PC-9 (cell line): ENCODE measurements at places on chromosomes 5 and 9. TPM values are rescaled to one million over a fixed set of nuclear protein-coding genes. Genes with fewer than 3 reads are reported as not detected.

Gene CEP78
- total RNA-seq, result 37.8 and 38.3 TPM in 2 replicates

DNA sequence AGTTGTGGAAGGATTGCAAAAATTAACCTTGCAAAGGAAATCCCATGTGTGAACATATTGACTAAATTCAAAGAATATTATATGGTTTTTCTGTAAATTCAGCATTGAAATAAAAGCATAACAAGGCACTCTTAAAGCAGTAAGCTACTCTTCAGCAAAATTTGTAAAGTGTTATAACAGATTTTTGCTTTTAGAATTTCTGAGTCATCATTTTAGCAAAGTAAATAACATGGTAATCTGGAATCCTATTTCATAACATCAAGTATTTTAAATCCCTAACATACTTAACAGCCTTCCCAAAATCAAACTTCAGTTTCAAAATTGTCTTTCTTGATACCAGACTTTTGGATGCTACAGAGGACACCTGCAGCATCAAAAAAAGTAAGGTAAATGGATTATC, 436.0 kb upstream of the CDH9 start:
- no peak for DNase-seq

DNA sequence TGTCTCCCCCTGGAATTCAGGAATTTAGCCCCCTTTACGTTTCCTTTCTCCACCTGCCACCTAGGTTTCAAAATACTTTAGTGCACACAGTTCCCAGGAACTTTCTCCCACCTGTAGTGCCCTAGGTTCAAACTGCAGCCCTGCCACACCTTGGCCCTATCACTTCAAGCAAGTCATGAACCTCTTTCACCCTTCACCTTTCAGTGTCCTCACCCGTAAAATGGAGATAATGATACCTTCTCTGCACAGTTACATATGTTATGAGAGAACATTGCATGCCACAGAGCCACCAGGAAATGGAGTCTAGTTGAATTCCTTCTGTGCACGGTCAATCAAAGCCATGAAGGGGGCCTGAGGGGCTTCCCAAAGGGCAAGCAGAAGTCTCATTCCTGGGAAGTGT, 9.8 kb upstream of the EEIG1 start:
- no peak for DNase-seq

Gene CYSRT1
- 9.0 and 15.2 TPM in 2 replicates for total RNA-seq

- no peak for DNase-seq
Observed at GRCh38 chr9:6758498-6759184, 868 bp downstream of the KDM4C start.

Gene CTXN3
- total RNA-seq, result not detected in 2 replicates

Gene LCN15
- not detected in 2 replicates for total RNA-seq

DNA sequence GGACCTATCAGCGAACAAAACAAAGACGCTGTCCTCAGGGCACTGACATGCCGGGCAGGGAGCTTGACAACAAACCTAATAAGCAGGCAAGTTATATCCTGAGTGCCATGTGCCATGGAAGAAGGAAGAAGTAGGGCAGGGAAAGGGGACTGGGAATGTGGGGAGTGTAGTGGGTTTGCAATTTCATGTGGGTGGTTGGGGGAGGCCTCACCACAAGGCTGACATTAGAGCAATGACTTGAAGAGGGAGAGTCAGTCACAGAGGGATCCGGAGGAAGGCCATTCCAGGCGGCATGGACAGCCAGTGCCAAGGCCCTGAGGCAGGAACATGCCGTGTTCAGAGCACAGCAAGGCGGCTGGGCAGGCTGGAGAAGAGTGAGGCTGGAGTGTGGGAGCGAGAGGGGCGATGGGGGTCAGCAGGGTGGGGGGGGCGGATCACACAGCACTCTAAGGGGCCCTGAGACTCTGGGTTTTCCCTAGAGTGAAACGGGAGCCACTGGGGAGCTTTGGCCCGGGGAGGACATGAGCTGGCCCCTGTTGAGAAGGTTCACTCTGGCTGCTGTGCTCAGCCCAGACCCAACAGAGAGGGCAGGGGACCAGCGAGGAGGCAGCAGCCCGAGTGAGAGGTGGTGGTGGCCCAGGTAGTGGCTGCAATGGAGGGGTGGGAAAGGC, 86.3 kb downstream of the STK10 start:
- no peak for DNase-seq

- DNase-seq, result no peak
Observed at GRCh38 chr9:111691672-111692329, 30.4 kb downstream of the GNG10 start.

GRCh38 chr9:78714576-78714975, 417.7 kb downstream of the PSAT1 start:
- DNase-seq, result no peak

Gene PDGFRB
- 0.08 TPM in 1 of 2 replicates, not detected in the other for total RNA-seq

Gene LRRC70
- total RNA-seq, result 0.98 and 1.1 TPM in 2 replicates

DNA sequence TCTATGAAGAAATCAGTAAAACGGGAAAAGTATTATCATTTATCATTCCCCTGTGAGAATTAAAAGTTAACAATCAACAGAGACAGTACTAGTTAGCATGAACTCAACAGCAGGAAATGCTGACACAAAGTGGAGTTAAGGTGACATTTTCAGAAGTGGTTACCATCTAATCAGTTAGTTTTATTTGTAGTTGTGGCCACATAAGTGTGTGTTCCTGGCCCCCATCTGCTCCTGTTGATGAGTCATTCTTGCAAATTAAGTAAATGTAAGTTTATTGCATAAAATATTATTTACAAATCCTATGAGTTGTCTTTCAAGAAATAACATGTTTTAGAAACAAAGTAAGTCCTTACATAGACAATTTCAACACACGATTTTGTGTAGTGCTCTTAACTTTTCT, 8.9 kb upstream of the BNC2 start:
- no peak for DNase-seq

DNA sequence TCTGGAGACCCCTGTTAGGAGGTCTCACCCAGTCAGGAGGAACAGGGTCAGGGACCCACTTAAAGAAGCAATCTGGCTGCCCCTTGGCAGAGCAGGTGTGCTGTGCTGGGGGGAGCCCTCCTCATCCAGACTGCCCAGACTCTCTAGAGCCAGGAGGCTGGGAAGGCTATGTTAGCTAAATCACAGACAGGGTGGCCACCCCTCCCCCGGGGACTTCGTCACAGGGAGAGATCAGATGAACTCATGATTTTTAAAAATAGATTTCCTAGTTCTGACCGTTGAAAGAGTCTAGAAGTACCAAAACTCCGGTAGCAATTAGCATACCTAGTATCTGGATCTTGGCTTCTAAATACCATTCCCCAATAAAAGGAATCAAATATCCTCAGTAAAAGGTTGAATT, 35.0 kb upstream of the FOXB2 start:
- no peak for DNase-seq

DNA sequence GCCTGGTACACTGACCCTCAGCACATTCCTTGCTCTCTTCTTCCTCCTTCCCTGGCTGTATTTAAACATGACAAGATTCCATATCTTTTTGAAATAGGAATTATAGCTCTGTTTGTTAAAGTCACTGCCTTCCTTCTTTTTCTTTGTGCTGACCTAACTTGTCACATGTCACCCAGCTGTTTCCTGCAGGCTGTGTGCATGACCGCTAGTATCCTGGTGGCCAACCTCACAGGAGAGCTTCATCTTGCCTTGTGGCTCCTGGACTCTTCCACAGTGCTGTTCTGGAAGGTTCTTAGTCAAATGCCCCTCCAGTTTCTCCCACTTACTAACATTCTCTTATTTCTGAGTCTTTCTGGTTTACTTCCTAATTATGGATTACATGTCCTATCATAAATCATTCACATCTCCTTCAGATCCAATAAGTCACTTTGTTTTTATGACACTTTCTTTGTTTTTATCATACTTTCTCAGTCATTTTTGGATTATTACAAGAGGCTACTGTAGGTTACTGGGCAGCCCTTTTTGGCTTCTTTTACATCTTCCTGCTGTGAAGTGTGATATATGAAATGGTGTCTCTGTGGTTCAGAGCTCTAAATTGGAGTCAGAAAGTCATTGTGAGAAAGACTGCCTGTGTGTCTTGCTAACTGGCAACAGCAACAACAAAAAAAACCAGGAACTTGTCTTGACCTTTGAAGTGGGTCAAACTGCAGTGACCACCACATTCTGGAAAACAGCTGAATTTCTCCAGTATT, 463.6 kb upstream of the DAP start:
- DNase-seq, result no peak

GRCh38 chr9:3900673-3901318, 375.0 kb upstream of the RFX3 start:
- no peak for DNase-seq

Gene SRA1
- 30.5 and 36.1 TPM in 2 replicates for total RNA-seq

GRCh38 chr9:136565086-136565714, 19.4 kb upstream of the NOTCH1 start:
- DNase-seq, result no peak

- no peak for DNase-seq
Observed at GRCh38 chr9:20478786-20479185, 143.5 kb downstream of the MLLT3 start.

Gene SUB1
- 314 and 328 TPM in 2 replicates for total RNA-seq

DNA sequence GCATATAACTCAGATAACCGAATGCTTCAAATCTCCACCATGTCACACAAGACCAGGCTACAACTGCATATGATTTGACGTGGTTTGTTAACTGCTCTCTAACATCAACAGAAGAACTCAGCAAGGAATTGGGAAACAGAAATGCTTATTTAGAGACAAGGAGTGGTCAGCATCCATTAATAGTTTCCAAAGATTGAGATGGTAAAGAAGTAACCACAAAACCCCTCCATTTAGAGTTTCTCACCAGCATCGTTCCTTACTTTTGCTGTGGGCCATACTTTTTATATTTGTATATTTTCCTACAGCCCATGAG, 25.2 kb downstream of the DPYSL3 start:
- DNase-seq, result no peak

DNA sequence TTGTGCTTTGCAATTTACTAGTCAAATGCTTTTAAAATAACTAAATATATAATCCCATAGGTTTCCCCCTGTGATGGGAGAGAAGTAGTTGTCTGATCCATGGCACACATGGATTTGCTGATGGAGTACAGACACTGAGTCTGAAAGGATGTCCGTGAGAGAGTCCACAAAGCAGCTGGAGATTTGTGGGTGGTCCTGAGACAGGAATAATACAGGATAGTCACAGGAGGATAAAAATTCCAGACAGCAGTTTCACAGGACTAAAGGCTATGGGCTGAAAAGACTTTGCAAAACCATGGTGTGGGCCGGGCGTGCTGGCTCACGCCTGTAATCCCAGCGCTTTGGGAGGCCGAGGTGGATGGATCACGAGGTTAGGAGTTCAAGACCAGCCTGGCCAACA, 58.7 kb upstream of the ZFR start:
- no peak for DNase-seq

- DNase-seq, result no peak
Observed at GRCh38 chr9:76877961-76878360, 28.0 kb downstream of the PRUNE2 start.

DNA sequence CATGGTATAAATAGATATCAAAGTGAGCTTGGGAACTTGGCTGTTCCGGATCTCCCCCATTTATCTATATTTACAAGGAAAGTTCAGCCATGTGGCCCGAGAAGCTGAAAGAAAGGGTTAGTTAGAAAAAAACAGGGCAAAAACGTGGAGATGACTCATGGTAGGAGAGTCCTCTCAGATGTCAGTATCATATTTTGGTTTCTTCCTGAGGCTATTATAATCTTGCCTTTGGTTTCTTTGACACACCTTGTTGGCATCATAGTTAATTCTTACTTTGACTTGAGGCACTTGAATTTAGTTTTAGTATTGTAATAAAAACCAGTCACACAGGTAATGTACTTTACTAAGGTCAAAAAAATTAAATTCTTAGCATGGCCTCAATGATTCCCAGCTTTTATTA, 59.9 kb downstream of the GABRA6 start:
- no peak for DNase-seq

DNA sequence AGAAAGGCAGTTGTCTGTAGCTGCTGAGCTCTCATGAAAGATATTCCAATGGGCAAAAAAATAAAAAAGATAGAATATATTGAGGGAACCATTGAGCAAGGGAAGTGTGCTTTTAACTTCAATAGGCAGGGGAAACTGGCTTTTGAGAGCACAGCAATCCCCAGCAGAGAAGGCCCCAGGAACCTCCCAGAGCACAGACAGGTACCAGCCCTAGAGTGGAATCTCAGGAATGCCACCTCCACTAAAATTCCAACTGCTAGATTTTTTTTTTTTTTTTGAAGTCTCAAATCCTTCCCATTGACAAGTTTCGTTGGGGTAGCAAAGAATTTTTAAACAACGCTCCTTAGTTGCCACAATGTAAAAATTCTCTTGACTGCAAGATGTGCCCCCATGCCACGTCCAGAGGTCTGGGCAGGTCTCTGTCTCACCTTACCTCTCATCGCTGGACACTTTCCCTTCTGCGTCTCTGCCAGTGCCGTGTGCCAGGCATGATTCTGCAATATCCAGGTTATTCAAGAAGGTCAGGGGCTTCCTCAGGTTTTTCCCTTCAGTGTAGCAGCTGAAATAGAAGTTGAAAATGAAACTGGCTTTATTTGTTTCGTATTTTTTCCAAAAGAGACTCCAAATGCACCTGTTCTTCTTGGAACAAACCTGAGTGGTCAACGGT, 64.2 kb upstream of the IRX1 start:
- DNase-seq, result peak; percentile 29

DNA sequence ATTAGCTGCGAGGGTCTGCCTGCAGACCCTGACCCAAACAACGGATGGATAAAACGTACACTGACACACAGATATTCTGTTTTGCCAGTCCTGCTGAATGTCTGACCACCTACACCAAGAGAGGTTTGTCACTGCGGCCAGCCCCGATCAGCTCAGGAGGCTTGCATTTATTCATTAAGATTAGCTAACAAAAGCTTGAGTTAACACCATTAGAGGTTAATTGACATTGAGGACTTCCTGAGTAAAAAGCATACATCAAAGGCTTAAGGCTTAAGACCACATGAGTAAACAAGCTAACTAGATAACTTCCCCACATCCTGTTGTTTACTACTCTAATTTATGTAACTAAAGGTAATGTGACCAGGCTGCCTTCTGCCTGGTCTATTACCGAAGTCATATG, 198.1 kb upstream of the TRPC7 start:
- no peak for DNase-seq

DNA sequence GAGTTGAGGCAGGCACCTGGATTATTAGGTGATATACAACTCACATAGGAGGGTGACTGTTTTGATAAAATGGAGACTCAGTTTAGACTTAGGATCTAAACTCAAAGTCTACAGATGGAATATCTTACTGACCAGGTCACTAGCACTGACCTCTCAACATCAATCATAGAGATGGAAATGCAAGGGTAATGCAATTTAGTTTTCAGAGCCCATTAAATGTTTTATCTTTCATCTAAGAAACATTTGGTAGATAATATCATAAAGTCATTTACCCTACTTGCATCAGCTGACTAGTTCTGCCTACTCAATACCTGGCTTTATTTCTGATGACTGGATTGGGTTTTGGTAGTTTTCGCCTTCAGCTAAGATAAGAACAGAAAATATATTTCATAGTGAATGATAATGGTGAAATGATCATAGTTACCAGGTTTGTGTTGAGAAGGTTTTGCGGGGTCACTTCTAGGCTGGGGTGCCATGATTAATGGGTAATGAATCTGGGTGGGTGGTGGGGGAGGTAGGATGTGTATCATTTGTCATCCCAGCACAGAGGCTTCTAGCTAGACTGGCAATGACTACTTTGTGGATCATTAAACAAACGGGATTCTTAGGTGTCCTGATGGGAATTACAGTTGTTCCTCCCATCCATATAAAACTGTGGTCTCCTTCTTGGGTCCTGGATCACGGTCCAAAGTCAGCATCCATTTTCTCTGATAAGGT, 173.4 kb downstream of the PPP2R2B start:
- DNase-seq, result no peak
